ENCODE measurements at places on chromosomes 2 and 18.
A peak's percentile ranks its signal among the peaks of the same experiment; 100 is the strongest.

DNA sequence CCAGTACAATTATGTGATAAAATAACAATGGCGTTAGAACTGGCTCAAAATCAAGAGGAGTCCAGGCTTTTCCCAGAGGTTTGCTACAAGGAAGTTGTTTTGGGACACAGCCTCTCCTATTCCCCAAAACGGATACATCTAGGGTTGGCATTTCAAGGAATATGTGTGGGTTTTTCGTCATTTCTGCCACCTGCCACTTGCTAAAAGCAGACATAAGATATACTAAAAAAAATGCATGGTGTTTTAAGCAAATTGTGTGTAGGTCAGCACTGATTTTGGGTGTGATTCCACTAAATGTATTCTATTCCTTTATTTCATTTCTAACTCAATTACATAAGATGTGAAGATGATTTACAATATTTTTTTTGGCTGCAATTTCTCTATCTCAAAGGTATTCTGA lies 36.4 kb upstream of the GCG start:
- no peak for ATAC-seq

GRCh38 chr2:98900721-98901120 lies 35.3 kb downstream of the CRACDL start:
- no peak for ATAC-seq

- ATAC-seq, result no peak
Observed at GRCh38 chr2:64987956-64988419, 1.2 kb upstream of the SLC1A4 start.

GRCh38 chr18:29271501-29271900 lies 1094.6 kb upstream of the CDH2 start:
- ATAC-seq, result no peak

DNA sequence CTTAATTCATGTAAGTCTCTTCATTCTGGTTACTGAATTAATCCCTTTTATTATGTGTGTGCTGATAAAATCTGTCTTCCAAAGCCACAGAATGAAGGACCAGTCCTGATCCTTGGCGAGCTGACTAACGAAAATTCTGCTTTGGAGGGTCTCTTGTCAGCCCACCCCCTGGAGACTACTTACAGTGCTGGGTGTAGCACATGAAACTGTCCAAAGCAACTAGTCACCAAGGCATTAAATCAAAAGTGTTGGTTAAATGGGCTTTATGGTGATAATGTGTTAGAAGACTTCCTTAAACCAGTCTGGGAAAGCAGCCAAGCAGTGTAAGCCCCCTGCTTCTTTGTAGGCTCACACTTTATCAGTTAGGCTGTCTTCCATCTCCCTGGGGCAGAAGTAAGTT lies 420.2 kb downstream of the SUCLG1 start:
- no peak for ATAC-seq

GRCh38 chr2:136116813-136117390 lies 1.0 kb downstream of the CXCR4 start:
- peak; percentile 11 for ATAC-seq

GRCh38 chr18:63897072-63897471 lies 9.6 kb downstream of the SERPINB2 start:
- no peak for ATAC-seq

DNA sequence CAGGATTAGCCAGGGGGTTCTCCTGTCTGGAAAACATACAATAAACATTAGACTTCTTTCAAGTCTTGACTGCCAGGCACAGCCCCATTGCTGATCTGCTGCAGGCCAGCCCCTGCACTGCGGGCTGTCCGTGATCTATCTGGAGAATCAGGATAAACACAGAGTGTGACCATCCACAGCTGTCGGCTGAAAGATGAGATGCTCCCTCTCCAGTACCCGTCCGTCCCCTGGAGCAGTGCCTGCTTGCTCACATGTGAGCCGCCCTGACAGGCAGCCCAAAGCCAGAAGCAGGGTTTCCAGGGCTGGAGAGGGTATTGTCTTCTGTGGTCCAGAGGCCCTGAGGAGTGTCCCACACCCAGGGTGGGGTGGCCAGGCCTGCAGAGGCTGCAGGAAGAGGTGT lies 46.1 kb upstream of the FOSL2 start:
- peak; percentile 73 for ATAC-seq

DNA sequence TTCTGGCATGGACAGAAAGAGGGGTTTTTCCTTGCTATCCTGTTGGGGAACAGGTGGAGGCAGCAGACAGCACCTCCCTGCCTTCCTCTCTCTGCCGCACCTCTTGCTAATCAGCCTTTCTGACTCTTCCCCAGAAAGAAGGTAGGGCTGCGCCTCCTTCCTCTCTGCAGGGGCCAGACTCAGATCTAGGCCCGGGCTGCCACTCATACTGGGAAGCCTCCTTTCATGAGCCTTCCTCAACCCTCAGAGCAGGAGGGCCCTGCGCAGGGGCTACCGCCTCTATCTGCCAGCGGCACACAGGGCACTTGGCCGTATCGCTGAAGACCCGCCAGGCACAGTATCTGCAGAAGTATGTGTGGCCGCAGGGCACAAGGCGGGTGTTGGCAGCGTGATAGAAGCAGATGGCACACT lies 7.1 kb downstream of the NEURL3 start:
- no peak for ATAC-seq

- no peak for ATAC-seq
Observed at GRCh38 chr18:70920840-70921374, 632.1 kb downstream of the SOCS6 start.

DNA sequence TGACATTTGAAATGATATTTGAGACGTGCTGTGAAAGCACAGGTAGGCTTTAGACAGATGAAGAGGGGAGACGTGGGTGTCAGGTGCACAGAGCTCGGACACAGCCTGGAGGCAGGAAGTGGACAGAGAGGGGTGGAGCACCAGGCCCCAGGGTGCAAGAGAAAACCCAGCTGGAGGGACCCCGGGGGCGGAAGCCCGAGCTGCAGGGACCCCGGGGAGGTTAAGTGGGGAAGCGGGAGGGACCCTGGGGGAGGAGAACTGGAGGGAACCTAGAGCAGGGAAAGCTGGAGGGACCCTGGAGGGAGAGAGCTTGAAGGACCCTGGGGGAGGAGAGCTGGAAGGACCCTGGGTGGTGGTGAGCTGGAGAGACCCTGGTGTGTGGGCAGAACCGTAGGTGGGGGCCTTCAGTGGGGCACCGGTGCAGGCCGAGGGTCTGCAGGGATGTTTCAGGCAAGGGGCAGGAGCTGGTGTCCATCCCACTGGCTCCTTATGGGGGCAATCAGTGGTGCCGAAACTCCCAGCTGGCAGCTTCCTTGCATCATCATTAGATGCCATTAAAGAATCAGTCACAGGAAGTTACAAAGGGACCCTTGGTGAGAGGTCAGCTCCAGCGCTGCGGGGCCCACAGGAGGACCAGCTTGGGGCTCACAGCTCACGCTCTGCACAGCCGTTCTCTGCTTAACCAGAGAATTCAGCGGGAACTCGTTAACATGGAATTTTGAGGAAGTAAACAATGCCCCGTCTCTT lies 246.6 kb downstream of the EIPR1 start:
- ATAC-seq, result no peak

GRCh38 chr2:157443795-157444640 lies at the start of gene CYTIP:
Gene CYTIP, minus strand, starts transcription at chr2:157444089. Its CDS starts 69 bp downstream, at chr2:157444020.
- ATAC-seq, result no peak

DNA sequence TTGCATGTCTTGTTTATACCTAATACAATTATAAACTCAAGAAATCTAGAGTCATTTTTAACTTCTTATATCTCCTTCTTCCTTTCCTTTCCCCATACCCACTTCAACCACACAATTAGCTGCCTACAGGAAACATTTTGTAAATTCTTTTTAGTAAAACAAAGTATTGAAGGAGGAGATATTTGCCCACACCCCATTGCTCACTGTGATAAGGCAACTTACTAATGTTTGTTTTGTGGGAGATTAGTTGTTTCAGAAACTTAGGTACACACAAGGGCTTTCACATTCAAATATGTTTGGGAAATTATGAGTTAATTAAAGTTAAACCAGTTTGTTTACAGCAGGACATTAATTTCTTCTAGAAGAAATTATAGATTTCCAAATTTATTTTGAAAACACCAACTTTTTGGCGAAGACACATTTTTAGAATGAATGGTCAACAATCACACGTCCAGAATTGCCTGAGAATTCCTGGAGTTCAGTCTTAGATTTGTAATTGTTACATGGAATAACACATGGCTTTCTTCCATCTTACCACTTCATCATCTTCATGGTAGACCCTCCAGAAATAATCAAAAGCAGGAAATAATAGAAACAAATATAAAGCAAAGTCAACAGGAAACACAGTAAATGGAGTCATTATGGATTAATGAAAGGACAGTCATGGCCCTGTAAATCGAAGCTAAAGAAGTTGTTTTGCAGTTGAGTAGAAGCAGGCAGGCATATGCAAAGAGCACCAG lies 62.5 kb upstream of the RAB27B start:
- no peak for ATAC-seq
